ENCODE measurements at places on chromosomes 3 and 15.
A peak's percentile ranks its signal among the peaks of the same experiment; 100 is the strongest.

- DNase-seq: no peak
Observed at GRCh38 chr3:98565843-98566242, 27.6 kb downstream of the CPOX start.

DNA sequence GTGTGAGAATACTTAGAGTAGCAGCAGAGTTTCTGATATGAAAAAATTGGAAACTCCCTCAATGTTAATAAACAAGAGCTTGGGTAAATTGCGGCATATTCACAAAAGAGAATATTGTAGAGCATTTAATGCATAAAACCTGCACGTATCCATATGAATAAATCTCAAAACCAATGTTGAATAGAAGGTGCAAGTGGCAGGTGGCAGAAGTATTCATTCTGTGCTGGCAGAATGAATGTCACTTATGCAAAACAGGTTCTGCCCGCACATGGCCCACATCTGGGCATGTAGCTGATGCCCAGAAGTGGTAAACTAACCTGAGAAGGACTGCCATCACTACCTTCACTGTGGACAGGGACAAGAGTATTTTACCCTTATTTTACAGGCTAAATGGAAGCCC lies 14.1 kb upstream of the PRSS50 start:
- DNase-seq: no peak

GRCh38 chr3:29181149-29181780 lies 99.6 kb upstream of the RBMS3 start:
- DNase-seq: no peak

DNA sequence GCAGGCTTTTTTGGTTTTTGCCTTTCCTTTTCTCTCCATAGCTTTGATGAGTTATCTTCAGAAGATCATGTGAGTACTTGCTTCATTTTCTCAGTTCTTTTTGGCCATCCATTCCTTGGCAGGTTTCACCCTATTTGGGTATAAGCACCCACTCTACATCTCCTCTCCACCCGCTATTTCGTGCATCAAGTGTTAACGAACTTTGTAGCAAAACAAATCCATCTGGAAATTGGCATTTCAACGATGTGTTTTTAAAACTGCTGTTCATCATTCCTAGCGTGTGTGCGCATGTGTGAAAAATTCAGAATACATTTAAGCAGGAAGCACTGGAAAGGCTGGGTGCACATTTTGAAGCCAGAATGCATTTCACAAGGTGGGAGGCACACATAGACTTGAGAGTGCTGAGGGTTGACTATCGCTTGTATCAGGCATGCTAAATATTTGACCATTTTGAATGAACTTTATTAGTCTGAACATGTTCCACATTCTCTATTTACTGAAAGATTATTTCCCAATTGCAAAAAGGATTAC lies 89.7 kb upstream of the FHIT start:
- DNase-seq: no peak

- DNase-seq: no peak
Observed at GRCh38 chr3:61847784-61848462, 286.6 kb downstream of the PTPRG start.

DNA sequence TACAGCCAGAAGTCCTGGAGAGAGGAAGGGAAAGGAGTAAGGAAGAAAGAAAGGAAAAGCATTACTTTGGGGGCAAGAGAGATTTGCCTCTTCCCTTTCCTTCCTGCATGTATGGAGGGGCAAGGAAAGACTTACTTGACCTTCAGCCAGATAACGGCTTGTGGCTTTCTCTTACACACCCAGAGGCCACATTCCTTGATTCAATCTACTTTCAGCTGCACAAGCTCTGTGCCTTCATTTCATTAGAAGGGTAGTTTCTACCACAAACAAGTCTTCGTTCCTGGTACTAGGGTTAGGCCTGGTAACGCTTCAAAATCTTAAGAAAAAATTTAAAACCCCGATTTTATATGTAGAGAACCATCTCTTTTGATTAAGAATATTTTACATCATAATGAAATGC lies 835.9 kb downstream of the TUSC7 start:
- no peak for DNase-seq

- peak; percentile 9 for DNase-seq
Observed at GRCh38 chr15:101396484-101397261, 92.8 kb downstream of the PCSK6 start.

DNA sequence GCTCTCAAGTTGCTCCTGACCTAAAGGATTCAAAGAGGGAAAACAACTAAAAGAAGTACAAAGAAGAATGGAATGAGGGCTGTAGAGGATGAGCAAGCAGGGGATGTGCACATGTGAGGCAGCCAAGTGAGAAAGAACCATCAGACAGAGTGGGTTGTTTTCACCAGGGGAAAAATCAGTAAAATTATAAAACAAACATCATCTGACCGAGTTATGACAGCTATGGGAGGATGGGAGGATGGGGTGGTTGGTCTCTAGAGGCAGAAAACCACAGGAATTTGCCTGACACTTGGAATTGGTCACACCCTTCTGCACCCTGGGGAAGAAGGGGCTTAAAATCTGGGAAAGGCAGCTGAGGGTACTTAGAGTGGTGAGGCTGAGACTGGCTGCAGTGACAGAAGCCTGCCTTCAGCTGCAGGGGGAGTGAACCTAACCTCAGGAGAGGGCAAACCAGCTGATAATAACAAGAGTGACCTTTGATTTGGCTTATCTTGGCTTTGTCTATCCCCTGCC lies 10.1 kb downstream of the ARHGAP31 start:
- no peak for DNase-seq

- no peak for DNase-seq
Observed at GRCh38 chr3:88433568-88433967, 283.8 kb downstream of the C3orf38 start.

GRCh38 chr3:2929574-2929973 lies 180.6 kb downstream of the IL5RA start:
- DNase-seq: no peak

- peak; percentile 43 for DNase-seq
Observed at GRCh38 chr15:74263466-74263865, 27.3 kb downstream of the CCDC33 start.

DNA sequence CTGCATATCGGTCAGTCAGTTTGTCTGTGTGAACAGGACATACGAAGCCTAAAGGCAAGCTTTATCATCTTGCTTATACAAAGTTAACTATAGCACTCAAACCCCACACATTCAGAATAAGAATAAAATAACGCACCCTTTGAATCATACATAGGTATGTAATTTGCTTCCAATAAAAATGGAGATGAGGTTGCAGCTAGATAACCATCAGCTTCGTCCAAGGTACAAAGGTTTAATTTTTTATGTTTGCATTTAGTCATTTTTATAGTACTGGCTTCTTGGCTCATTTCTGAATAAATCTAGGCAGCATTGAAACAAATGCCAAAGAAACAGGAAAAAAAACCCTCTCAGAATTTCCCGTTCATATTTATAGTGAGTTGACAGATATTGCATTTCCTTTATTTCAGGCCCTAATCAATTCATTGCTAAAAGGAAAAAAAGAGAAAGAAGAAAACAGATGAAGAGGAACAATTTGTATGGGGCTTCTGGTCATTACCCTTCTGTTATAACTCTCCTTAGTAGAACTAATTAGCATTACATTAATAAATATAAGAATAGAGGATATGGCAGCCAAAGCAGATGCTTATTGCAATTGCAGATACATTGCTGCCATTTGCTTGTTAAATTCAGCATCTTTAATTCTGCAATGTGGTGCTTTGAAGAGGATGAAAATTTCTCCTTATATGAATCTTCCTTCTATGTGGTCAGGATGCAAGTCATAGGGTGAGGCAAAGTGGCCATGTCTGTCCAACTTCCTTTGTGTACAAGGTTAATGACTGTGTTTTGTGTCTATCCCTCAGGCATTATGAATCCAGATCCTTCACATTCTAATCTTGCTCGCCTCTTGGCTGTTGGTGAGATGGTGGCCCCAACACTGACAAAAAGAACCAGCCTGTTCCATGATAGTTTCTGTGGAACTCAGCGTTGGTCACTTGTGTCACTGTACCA lies 550.0 kb downstream of the AGBL1 start:
- no peak for DNase-seq

DNA sequence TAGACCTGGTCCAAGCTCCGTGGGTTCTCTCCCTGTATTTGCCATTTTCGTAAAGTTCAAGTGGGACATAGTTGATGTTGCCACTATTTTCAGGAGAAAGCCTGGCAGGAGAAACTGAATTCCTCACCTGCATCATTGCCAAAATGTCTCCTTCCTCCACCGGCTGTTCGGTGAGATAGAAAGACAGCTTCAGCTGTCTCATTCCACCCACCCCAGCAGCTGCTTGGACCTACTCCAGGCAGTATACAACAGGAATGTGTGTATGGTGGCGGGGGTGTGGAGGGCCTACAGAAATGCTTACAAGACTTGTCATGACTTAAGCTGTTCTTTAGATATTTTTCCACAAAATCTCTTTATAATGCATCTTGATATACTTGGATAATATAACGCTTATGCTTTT lies 132.7 kb upstream of the RAP2B start:
- no peak for DNase-seq

- no peak for DNase-seq
Observed at GRCh38 chr15:72792431-72792830, 8.9 kb upstream of the ADPGK start.

- DNase-seq: peak; percentile 24
Observed at GRCh38 chr3:54374214-54374852, 252.0 kb downstream of the CACNA2D3 start.

GRCh38 chr15:92586966-92587365 lies 68.6 kb downstream of the FAM174B start:
- DNase-seq: no peak

DNA sequence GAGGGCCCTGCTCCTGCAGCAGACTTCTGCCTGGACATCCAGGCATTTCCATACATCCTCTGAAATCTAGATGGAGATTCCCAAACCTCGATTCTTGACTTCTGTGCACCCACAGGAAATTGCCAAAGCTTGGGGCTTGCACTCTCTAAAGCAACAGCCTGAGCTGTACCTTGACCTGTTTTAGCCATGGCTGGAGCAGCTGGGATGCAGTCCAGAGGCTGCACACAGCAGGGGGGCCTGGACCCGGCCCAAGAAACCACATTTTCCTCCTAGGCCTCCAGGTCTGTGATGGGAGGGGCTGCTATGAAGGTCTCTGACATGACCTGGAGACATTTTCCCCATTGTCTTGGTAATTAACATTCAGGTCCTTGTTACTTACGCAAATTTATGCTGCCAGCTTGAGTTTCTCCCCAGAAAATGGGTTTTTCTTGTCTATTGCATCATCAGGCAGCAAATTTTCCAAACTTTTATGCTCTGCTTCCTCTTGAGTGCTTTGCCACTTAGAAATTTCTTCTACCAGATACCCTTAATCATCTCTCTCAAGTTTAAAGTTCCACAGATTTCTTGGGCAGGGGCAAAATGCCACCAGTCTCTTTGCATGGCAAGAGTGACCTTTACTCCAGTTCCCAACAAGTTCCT lies 11.8 kb upstream of the MYO5A start:
- DNase-seq: no peak

DNA sequence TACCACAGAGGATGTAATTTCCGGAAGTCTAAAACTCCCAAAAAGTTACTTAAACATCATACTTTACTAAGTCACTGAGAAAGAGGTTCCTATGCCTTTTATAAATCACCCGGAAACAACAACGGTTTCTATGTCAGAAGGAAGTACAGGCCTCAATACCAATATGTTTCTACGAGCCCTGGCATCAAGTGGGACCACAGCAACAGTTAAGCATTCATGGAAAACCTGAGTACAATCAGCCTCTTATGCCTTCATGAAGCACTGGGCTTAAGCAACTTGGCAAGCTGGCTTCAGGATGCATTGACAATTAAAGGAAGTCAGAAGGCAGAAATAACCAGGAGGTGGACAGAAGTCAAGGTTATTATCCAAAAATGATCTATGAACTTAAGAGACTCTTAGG lies 19.1 kb upstream of the B3GNT5 start:
- no peak for DNase-seq

DNA sequence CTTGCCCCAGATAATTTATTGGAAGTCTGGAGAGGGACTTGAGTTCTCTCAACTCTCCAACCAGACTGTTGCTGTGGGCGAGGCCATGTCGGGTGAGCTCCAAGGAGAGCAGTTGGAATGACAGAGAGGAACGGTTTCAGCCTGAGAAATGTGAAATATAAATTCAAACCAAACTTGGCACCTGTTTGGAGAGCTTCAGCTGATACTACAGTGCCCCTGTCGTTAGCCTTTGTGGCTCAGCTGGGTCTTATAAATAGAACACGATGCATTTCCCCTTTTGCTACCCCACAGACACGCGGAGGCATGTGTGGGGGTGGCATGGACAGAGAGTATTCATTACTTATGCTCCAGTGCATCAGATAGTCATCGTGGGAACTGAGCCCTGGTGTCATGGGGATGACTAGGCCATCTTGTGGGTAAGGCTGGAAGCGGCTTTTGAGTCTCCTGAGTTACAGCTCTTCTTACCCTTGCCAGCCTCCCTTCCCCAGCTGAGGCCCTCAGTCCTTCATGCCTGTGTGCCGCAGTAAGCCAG lies 15.6 kb downstream of the SMAD3 start:
- peak; percentile 96 for DNase-seq

- no peak for DNase-seq
Observed at GRCh38 chr3:4776399-4776979, 202.7 kb upstream of the BHLHE40 start.

- DNase-seq: no peak
Observed at GRCh38 chr3:185199206-185199605, 46.3 kb upstream of the C3orf70 start.

- DNase-seq: peak; percentile 75
Observed at GRCh38 chr15:90221246-90221900, 12.4 kb downstream of the CIB1 start.

DNA sequence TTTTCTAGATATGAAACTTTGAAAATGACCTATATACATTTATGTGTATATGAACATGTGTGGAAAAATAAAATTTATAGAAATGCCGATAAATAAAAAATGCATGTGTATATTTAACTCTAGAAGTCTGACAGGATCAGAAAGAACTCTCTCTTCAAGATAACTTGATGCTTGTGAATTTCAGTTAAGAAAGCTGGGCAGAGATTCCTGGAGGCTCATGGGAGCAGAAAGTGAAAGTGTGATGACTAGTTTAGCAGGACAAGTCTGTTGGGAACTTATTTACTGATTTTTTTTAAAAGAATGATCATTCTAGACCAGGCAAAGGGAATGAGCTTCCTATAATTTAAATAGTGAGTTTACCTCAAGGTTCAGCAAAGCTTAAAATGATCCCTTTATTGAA lies 81.5 kb upstream of the KCNAB1 start:
- DNase-seq: no peak

DNA sequence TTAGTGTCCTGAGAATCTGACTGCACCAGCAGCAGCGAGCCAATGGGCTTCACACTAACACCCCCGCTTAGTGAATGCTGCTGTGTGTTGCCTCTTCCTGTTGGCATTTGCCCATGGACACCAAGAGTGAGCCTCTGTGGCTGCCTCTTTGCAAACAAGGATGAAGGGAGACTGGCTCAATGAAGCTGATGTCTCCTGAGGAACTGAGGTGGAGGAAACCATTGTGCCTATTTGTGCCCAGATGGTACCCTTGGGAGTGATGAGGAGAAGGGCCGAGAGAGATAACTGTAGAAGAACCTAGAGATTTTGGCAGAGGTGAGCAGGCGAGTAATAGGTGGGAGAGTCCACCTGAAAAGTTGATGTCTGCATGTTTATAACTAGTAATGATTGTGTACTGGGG lies 51.2 kb downstream of the IL20RB start:
- DNase-seq: no peak
